ENCODE measurements at places on chromosomes 5 and 9.

DNA sequence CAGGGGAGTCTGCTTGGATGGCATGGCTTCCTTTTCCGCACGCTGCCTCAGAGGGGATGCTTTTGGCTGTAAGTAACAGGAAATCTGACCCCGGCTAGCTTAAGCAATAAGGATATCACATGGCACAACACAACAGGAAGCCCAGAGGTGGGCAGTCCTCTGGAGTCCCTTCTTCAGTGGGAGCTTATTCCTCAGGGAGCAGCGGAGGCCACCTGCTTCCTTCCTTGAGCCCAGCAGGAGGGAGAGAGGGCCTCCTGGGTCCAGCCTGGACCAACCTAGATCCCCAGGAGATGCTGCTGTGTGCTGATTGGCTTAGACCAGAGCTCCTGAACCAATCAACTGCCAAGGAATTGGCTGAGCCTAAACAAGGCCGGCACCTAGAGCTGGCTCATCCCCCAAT, 66.3 kb downstream of the C9orf50 start:
- DNase-seq = no peak

GRCh38 chr5:139708434-139708861, 60.3 kb downstream of the CXXC5 start:
- no peak for DNase-seq

GRCh38 chr9:87854580-87854955, 28.1 kb upstream of the SPATA31E1 start:
- DNase-seq = no peak

DNA sequence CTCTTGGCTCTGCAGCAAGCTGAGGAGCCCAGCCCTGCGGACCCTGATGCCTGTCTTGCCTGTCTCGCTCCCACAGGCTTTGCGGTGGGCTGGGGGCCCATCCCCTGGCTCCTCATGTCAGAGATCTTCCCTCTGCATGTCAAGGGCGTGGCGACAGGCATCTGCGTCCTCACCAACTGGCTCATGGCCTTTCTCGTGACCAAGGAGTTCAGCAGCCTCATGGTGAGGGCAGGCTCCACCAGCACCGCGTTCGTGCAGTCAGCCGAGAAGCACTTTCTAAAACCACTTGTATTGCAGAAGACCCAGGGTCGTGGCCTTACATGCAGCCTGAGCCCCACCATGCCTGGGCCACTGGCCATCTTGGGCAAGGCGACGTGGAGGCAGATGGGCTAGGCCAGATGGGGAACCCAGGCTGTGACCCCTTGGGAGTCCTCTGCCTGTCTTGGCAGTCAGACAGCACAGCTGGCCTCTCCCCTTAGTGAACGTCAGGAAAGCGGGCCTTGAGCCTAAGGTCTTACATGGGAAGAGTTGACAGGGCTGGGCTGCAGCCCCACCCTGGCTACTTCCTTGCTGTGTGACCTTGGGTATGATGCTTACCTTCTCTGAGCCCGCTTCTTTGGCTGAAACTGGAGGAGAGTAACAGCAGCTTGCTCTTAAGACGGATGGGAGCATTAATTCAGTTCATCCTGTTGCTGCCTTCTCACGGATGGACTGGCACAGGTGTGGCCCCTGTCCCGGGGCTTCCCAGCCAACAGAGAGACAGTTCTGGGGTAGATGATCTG, 8.6 kb downstream of the SLC2A8 start:
- DNase-seq = no peak

DNA sequence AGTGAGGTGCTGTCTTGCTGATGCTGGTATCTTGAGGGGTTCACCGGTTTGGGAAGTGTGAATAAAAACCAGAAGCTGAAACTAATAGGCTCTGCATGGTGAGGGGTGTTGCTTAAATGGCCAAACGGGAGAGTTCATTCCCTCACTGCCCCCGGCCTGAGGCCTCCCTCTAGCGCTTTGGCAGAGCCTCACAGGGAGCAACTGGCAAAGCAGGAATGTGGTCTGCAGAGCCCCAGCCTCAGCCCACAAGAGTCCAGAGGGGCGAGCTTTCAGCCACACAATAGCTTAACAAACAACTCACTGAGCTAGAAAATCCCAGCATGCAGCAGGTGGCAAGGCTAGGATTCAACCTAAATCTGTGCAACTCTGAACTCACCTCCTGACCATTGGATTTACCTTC, 234.8 kb downstream of the MED10 start:
- no peak for DNase-seq

GRCh38 chr5:143218517-143219170, 184.8 kb downstream of the NR3C1 start:
- DNase-seq = no peak

DNA sequence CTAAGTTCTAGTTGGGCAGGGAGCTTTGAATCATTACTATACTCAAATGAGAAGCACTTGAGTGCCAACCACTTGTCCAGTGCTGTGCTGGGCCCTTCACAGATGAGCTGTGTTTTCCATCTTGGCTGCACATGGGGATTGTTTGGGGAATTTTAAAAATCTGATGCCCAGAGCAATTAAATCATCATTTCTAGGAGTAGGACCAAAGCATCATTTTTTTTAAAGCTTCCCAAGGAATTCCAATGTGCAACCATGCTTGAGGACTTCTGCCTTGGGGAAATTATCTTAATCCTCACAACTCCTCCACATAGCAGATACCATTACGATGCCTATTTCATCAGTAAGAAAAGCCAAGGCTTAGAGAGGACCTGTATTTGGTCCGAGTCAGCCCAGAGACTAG, 131.4 kb downstream of the TMEM174 start:
- DNase-seq = no peak

DNA sequence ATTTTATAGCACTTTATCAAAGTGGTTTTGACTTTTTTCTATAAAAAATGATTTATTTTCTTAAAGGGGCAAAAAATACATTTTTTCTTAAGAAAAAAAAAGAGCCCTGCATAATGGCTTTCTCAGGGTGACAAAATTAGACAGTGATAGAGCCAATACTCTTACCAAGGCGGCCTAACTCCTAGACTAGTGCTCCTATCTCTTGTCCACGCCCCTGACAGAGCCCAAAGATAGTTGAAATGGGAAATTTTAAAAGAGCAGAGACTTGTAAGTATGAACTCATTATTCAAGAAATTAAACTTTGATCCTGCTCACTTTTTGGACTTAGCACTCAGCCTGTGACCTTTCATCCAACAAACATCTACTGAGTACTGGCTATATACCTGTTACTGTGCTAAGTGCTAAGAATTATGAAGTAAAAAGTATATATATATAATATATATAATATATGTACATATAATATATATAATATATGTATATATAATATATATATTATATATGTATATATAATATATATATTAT, 1.2 kb downstream of the INVS start:
- DNase-seq = no peak

- DNase-seq = no peak
Observed at GRCh38 chr5:42599106-42599505, 157.5 kb upstream of the CCDC152 start.

DNA sequence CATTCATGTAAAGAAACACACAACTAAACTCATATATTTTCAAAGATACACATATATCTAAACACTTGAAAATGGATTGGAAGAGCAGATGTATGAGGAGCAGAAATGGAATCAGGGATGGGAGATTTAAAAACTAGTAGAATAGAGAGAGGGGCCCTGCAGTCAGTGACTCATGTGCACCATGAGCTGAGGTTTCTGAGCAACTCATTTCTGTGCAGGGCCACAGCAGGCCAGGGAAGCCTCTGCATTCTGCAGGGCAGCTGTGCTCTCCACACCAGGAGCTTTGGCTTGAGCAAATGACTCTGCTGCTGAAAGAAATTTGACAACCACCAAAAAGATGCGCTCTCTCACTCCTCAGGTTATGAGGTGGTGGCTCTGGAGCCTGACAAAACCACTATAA, 27.1 kb downstream of the LHX6 start:
- no peak for DNase-seq

DNA sequence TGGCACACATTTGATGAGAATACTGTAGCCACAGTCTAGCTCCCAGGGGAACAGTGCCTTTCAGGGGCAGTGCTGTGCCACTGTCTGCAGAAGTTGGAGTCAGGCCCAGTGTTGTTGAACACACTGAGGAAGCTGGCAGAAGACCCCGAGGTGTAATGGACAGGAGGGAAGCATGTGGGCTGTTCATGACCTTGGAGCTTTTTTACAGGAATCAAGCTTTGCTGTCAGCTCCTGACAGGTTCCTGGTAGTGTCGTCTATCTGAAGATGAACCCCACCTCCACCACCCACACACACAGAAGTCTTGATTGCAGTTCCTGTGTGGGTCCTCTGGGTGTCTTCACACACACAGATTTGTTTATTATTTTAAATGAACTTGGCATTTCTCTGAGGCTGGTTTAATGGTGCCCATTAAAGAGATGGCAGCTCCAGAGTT, 40.3 kb upstream of the TNFAIP8 start:
- no peak for DNase-seq

- DNase-seq = no peak
Observed at GRCh38 chr9:85743275-85744128, 1.7 kb upstream of the AGTPBP1 start.

DNA sequence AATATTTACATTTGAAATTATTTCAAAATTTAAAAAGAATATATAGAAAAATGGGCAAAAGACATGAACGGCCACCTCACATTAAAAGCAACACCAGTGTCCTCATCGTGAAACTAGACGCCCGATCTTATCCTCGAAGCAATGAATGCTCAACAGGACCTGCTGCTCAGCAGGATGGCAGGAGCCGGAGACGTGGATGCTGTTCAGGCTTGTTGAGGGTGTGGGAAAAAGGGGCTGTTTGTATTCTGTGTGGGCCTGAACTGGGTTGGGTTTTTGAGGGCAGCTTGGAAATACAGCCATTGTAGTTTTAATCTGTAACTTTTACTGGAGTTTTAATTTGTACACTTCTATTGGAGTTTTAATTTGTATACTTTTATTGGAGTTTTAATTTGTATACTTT, 20.3 kb downstream of the EXOC3 start:
- DNase-seq = no peak

DNA sequence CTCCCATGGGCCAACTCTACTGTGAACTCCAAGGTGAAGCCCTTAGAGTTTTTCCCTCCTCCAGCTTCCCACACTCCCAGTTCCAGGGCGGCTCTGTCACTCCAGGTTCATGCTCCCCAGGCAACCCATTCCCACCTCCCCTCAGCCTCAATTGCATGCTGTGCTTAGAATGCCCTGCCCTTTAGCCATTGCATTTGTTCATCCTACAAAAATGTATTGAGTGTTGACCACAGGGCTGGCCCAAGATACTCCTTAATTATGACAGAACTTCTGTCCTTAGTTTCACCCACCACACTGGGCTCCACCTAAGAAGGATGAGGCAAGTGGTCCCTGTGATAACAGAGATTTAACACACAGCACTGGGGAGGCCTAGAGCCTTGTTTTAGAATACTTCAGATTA, 236.1 kb downstream of the ADAMTSL1 start:
- DNase-seq = no peak

DNA sequence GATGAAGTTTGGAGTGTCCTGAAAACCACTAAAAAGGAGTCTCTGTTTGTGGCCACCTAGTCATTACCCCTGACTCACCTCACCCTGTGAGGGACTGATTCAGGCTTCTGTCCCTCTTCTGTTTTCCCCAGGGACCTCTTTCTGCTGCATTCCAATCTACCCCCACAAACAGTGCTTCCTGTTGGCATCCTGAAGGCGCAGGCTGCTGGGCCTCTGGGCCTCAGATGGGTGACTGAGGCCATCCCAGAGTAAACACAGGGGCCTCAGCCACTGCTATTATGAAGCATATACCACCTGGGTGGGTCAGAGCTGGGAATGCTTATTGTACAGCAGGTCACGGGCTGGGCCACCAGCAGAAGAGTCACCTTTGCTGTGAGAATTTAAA, 20.0 kb downstream of the MORN5 start:
- no peak for DNase-seq

DNA sequence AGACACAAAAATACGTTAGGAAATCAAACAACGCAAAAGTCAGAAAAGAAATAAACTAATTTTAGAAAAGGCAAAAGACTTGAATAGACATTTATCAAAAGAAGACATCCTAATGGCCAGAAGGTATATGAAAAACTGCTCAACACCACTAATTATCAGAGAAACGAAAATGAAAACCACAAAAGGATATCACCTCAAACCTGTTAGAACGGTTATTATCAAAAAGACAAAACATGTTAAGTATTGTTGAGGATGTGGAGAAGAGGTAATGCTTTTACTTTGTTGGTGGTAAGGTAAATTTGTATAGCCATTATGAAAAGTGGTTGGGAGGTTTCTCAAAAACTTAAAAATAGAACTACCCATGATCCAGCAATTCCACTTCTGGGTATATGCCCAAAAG, 230.0 kb upstream of the RGMB start:
- DNase-seq = no peak

GRCh38 chr5:157915638-157916037, 56.7 kb upstream of the CLINT1 start:
- no peak for DNase-seq

DNA sequence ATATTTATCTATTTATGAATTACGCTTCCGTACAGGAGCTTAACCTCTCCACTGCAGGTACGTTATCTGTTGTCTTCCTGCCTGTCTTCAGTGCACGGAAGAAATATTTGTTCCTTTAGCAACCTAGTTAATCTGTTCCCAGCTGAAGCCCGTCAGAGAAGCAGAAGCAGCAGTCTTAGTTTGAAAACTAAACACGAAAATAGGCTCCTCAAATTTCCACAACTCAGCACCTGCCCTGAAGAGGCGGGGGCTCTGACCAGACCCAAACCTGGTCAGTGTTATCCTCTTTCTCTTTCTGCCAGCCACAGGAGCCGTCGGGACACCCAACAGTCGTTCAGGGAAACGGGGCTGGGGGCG, 462 bp downstream of the NUDCD2 start:
- no peak for DNase-seq

DNA sequence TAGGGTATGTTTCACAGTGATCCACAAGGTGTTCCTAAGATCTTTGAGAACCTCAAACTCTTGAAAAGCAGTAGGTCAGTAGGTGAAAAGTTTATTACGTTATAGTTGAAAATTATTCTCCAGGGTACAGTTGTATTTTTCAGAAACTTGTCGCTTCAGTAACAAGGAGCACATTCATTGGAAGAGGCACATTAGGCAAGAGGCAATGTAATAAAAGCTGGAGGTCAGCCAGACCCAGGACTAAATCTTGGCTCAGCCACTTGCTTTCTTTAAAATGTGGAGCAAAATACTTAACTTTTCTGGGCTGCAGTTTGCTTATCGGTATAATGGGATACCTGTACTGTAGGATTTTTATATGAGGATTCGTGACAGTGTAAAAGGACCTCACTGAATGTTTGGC, 45.6 kb downstream of the TLE4 start:
- no peak for DNase-seq

- DNase-seq = no peak
Observed at GRCh38 chr5:124935065-124935464, 188.6 kb upstream of the ZNF608 start.

DNA sequence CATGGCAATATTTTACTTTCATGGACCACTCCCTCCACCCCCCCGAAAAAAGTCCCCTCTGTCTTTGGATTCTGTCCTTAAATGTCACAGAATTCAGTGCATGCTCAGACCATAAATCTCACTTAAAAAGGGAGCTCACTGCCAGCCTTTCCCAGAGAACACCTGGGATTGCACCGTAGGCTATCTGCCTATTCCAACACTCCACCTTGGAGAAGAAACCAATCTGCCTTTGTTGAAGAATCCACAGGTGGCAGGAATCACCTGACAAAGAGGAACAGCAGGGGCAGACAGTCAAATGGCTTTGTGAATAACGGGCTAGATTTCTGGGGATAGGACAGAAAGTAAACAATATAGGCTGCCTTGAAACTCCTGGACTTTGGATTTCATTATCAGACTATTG, 306.7 kb upstream of the BRINP1 start:
- no peak for DNase-seq

- DNase-seq = no peak
Observed at GRCh38 chr5:161483721-161484120, 62.8 kb downstream of the GABRB2 start.

- DNase-seq = no peak
Observed at GRCh38 chr5:172724242-172725183, 46.5 kb downstream of the DUSP1 start.
